ENCODE measurements at places on chromosomes 5 and 9.

DNA sequence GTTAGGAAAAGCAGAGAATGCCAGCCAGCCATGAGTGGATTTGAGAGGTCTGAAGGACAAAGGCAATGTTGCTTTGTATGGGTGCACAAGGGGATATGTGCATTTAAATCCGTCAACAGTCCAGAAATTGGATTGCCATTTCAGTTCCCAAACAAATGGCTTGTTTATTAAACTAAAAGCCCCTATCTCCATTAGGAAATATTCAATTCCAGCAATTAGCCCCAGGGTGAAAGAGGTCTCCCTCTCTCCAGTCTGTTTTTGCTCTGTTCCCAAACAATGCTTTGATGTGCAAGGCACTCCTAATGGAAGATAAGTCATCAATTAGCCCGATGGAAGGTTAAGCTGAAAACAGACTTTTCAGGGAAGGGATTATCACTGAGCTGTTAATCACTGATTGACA, 101.3 kb downstream of the C9orf152 start:
- no peak for DNase-seq

GRCh38 chr5:98296426-98296825, 477.0 kb upstream of the RGMB start:
- no peak for DNase-seq

GRCh38 chr5:167665841-167666375, 625.5 kb upstream of the WWC1 start:
- DNase-seq, result no peak

- DNase-seq, result no peak
Measured at GRCh38 chr9:121253162-121253561, 14.8 kb upstream of the GSN start.

- no peak for DNase-seq
Measured at GRCh38 chr5:72817671-72818266, 1.3 kb downstream of the TNPO1 start.

DNA sequence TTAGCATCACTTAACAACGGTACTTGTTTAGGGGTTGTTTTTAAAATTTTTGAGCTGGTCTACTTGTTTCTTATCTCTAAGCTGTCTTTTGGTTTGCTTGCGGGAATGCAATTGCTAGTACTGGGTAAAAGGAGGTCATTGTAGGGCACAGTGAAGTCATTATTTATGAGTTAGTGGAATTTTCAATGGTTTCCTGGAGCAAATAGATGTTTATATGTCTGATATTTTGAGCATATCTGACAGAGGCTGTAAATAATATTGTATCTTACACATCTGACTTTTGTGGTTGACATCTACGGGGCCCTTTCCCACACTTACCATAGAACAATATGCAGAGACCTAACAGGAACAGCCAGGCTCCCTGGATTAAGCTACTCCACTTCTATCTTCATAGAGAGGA, 90.4 kb upstream of the IL6ST start:
- DNase-seq, result no peak

GRCh38 chr5:102119252-102119651, 176.8 kb downstream of the SLCO4C1 start:
- no peak for DNase-seq

DNA sequence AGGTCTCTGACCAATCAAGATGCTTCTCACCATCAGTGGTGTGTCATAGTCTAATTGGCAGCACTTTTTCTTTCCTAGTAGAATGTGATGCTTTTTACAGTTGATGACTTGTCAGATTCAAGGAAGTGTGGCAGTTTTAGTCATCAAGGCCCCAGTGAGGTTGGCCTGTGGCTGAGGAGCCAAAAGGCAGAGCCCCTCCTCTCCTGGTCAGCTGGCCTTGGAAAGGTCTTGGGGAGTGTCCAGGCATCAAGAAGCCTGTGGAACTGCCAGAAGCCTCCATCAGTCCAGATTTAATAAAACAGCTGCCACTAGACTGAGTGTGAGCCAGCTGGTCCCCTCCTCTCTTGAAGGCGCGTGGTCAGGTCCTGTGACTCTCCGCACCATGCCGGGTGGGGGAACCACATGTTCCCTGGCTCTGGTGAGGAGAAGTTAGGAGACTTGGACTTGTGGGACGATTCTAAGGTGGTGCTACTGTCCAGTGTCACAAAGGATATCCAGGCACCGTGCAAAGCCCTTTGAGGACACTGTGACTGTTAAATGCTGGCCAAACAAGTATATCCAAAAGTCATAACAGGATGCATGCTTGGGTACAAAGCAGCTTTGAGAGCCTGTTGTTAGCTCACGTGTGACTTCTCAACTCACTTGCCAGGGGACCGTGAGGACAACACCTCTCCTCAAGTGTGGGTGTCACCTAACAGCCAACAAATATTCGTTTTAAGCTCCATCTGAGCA, 6.1 kb upstream of the ANGPTL2 start:
- DNase-seq, result no peak

- no peak for DNase-seq
Measured at GRCh38 chr5:139748505-139748826, 47.1 kb upstream of the PSD2 start.

GRCh38 chr9:136837146-136837855, 5.0 kb upstream of the AJM1 start:
- DNase-seq, result no peak

DNA sequence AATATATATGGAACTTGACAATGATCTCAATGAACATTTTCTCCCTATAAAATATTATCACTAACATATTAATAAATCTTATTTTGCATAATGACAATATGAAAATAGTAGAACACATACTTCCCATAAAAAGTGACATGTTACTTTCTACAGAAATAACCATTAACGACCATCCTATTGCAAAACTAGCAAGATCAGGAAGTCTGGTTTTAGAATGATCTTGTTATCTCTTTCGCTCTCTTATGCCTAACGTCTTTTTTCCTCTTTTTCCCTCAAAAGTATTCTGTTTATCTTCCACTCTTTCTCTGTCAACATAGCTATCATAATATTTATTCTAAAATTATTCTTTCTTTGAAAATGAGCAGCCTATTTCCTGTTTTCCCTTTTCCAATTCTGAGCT, 21.6 kb upstream of the C5orf46 start:
- no peak for DNase-seq

GRCh38 chr9:134245179-134245578, 80.8 kb upstream of the RNU6ATAC start:
- no peak for DNase-seq

GRCh38 chr5:143126174-143127019, 277.1 kb downstream of the NR3C1 start:
- no peak for DNase-seq

GRCh38 chr5:71483355-71483754, 27.9 kb downstream of the BDP1 start:
- DNase-seq, result no peak

GRCh38 chr5:55509796-55510522, 24.8 kb downstream of the PLPP1 start:
- DNase-seq, result no peak

DNA sequence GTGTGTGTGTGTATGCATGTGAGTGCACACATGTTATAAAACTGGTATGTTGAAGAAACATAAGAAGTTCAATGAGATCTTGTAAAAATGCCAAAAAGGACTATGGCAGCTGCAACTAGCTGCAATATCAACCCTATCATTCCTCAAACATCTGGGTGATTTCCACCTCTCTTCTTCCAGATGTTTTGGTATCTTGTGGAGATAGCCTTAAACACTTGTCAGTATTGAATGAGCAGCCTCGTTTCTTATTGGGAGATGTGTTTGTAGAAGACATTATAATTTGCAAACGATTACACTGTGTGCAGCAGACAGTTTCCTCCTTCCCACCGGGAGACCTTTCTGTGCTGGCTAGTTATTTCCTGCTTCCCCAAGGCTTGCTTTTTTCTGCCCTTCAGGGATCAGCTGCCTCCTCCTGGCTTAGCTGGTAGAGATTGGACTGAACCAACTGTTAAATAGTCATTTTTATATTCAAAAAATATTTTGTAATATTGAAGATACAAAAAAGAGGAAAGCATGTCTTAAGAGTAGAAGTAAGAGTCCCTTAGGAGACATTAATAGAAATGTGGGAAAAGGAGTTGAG, 168.4 kb upstream of the MPDZ start:
- DNase-seq, result no peak

GRCh38 chr9:16460696-16461095, 409.8 kb downstream of the BNC2 start:
- no peak for DNase-seq

GRCh38 chr5:177578316-177578715, 13.7 kb upstream of the TMED9 start:
- no peak for DNase-seq

GRCh38 chr5:127683008-127683407, 20.2 kb upstream of the CCDC192 start:
- DNase-seq, result no peak

GRCh38 chr9:96567203-96567700, 52.4 kb downstream of the CDC14B start:
- DNase-seq, result no peak

- no peak for DNase-seq
Measured at GRCh38 chr5:17413691-17414090, 84.3 kb upstream of the TAF11L2 start.

- no peak for DNase-seq
Measured at GRCh38 chr9:75156858-75157257, 68.5 kb downstream of the OSTF1 start.

DNA sequence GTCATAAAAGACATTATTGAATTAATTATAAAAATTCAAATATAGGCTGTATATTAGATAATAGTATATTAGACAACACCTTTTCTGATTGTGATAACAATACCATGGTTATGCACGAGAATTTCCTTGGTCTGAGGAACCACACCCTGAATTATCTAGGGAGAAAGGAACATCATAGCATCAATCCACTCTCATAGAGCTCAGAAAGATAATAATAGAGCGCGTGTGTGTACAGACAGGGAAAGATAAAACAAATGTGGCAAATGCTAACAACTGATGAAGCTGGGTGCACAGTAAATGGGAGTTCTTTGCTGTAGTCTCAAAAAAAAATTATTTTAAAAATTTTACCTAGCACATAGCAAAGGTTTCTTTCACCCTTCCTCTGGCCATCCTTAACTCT, 143.5 kb downstream of the CDK5RAP2 start:
- no peak for DNase-seq

- no peak for DNase-seq
Measured at GRCh38 chr5:132775476-132775961, 1.5 kb downstream of the SEPTIN8 start.

DNA sequence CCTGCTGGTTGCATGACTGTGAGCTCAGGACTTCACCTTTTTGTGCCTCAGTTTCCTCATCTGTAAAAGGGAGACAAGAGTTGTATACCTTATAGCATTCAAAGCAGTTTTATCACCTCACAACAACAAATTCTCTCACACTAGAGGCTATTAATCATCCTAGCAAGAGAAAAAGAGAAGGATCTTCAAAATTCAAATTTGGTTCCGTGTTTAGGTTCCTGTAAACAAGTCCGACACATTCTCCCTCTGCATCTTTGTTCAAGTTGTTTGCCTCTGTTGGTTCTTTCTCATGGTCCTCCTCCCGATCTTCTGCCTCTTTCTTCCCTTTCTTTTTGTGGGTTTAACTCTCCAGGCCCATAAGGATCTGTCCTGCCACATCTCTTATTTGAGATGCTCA, 218.0 kb downstream of the PIK3R1 start:
- no peak for DNase-seq

DNA sequence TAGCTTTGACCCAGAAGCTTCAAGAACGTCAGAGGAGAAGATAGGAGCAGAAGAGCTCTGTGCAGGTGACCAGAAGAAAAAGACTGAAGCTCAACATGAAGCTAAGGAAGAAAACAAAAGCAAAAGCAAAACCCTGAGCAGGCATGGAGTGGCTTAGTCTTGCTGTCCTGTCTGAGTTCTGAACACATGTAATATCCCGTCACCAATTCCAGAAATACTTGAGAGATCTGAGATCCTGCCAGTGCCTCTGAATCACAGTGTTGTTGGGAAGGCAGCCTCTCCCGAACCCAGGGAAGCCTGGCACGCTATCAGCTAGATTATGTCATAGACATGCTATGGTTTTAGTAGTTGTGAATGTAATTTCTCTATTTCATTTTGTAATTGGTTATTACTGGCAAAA, 235.7 kb downstream of the ICE1 start:
- DNase-seq, result no peak

- no peak for DNase-seq
Measured at GRCh38 chr5:136080113-136080482, 51.3 kb downstream of the TGFBI start.

DNA sequence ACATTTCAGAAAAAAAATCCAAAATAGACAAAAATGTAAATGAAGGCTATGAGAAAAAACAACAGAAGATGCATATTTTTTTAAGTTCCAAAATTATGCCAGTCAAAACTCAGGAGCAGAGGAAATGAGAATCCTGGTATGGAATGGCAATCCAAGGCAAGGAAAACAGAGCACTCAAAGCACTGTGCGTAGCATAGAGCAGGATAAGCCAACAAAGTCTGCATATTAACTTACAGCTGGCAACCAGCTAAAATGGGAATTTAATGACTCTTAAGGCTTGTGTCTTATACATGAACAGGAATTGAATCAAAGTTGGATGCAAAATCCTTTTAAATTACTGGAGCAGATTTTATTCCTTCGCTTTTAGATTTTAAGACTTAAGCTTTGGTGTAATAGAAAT, 203.5 kb upstream of the DAPK1 start:
- DNase-seq, result no peak

DNA sequence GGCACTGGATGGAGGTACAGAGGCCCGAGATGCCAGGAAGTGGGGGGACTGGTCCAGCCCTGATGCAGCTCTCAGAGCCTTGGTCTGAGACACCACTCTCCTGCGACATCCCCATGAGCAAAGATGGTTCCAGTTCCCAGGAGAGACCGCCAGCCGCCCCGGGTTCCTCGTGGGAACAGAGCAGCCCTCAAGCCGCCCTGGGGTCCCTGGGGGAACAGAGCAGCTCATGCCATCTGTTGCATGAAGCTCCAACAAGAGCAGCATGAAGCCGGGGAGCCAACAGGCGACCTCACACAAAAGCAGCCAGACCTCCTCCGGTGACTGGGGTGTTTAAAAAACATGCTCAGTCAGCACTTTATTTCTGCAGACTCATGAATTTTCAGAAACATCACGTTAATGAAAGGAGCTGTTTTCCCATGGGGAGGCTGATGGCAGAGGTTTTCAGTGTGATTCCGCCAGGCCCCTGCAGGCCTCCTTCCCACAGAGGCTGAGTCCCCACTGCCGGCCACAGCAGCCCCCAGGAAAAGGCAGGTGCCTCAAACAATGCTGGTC, 6.2 kb downstream of the SLC6A18 start:
- DNase-seq, result no peak

DNA sequence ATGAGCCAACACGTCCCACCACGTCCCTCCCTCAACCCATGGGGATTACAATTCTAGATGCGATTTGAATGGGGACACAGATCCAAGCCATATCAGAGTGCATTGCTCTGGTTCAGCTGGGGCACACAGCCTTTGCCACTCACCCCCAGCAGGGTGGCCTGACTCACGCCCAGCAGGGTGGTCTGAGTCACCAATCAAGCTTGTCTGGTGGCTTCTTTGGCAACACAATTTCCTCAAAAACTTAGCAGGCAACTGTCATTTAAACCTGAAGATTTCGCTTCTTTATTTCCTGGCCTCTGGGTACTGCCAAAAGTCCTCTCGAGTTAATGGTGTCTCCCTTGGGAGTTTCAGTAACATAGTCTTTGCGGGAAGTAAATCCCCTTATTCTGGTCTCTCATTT, 16.3 kb upstream of the SEMA5A start:
- no peak for DNase-seq

Data from activated naive CD4-positive, alpha-beta T cell treated with Interleukin-2 at 50 U/mL for 16 hours (primary cell).